EL (cell line): ENCODE measurements at places on chromosomes 4 and X.
A peak's percentile ranks its signal among the peaks of the same experiment; 100 is the strongest.

DNA sequence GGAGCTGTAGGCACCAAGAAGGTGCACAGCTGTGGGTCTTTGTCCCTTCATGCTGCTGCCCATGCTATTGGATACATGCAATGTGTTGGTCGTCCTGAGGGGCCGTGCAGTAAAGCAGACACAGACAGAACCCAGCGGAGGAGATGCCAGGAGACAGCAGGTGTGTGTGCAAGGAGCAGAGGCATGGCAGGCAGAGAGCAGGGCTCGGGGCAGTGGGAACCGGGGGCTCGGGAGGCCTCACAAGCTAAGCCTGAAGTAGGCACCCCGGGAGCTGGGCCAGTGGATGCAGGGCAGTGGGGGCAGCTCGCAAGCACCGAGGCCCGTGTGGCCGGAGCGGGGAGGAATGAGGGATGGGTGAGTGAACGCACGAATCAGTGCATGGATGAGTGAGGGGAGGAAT is 13.2 kb downstream of the HTRA3 start:
- DNase-seq: no peak

DNA sequence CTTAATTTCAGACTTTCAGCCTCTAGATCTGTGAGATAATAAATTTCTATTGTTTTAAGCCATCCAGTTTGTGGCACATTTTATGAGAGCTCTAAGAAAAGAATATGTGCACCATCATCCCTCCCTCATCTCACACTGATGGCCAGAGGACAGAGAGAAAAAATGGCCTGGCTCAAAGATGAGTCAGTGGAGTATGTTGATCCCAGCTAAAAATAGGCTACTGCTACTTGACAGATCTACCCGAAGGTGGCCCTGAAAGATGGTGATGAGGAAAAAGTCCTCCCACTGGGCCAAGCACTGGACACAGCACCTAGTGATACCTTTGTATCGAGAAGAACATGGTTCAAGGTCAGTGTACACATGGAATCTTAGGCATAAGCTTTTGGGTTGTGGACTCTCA is 38.2 kb upstream of the DCTD start:
- DNase-seq: no peak

DNA sequence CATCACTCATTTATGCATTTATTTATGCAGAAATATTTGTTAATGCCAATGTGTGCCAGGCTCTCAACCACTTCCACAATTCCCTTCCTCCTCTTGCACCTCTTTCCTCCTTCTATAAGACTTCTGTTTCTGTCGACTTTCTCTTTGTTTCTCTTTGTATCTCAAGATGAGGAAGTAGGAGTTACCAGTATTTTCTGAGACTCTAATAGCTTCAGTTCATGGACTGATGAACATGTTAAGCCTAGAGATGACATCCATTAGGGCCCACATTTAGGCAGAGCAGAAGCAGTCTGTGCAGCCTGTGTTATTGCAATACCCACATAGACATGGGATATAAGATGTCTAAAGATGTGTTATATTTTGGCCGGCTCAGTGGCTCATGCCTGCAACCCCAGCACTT is 241.8 kb upstream of the SMIM31 start:
- DNase-seq: no peak

DNA sequence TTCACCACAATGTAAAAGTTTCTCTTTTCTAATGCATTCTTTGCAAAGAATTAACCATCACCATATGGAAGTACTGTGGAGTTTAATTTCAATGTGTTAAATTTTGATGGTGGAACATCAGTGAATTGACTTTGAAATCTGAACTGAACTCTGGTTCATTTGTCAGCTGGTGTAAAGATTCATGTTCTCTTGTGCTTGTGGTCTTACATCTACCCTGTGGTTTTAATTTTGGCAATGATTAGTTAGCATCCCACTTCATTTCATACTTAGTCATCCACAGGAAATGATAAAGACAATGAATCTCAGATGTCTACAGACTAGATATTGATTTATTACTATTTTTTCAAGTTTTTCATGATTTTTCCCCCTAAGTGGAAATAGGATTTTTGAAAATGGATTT is 77.8 kb downstream of the GRID2 start:
- no peak for DNase-seq

- peak; percentile 84 for DNase-seq
These were observed at the start of gene SRPX2 for GRCh38 chrX:100643956-100644860. Gene SRPX2, plus strand, starts transcription at chrX:100644199. Its CDS starts 2,124 bp downstream, at chrX:100646323.
